ENCODE measurements at places on chromosomes 7 and 10.

DNA sequence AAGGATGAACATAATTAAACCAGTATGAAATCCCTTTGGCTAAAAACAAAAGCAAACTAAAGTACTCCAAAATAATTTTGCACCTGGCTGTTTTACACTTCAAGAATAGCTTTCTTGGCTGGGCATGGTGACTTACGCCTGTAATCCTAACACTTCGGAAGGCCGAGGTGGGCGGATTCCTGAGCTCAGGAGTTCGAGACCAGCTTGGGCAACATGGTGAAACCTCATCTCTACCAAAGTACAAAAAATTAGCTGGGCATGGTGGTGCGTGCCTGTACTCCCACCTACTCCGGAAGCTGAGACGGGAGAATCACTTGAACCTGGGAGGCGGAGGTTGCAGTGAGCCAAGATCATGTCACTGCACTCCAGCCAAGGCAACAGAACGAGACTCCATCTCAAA is 92.2 kb upstream of the AMPH start:
- no peak for DNase-seq

DNA sequence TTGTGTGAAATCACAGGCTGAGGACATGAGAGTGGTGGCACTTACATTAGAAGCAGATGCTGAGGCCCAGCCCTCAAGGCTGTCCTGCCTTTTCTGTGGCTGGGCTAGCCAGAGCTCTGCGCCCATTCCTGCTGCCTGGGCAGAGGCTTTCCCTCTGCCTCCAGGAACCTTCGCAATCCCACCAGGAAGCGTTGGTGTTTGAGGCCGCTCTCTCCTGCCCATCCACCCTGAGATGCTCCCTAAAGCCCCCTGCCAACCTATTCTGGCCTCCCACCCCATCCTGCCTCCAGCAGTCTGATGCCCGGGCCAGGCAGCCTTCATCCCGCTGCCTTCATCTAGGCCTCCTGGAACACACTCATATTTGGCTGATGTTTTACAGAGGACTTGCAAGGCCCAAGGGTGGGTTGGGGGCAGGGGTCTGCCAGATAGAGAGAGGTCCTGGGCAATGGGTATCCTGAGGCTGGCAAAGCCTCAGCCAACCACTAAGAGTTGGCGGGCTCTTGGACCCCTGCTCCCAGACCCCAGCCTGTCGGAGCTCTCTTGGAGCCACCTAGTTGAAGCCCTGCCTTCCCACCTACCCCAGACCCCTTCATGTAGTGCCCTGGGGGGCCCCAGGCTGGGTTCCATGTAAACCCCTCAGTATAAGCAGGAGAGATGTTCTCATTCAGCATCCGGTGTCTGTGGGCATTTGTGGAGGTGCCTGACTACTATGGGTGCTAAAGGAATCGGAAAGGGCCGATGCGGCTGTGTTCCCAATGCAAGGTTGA is 32.7 kb downstream of the LDB3 start:
- no peak for DNase-seq

DNA sequence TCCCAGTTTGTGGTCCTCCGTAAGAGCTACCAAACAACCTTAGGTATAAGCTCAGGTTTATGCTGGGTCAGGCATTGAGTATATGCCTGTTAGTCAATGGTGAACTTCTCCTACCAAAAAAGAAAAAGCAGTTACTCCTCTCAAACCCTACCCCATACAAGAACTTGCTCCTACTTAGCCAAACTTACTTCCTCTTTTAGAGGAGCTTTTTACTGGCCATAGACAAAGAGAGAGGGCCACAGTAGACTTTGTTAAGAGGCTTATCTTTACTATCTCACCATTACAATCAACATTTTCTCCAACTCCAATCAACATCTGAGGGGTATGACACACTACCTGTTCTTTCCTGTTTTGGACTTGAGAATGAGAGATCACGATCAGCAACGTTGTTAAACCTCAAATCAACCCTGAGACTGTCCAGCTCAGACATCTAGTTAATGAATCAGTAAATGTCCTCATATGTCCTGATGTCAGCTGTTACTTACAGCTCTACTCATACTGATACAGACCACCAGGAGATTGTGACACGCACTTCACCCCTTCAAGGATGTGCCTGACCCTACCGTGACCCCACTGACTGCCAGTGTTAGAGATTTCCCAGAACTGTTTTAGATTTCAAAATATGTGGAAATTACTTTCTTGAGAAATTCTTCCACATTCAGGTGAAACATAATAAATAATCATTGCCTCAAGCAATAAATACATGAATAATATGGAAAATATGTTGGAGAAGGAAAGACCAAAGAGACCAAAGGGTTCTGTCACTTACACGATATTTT is 18.4 kb upstream of the CCDC71L start:
- DNase-seq, result no peak

GRCh38 chr10:85902051-85902450 is 464.5 kb downstream of the GRID1 start:
- no peak for DNase-seq

- no peak for DNase-seq
Measured at GRCh38 chr7:93651603-93652159, 77.2 kb upstream of the CALCR start.

DNA sequence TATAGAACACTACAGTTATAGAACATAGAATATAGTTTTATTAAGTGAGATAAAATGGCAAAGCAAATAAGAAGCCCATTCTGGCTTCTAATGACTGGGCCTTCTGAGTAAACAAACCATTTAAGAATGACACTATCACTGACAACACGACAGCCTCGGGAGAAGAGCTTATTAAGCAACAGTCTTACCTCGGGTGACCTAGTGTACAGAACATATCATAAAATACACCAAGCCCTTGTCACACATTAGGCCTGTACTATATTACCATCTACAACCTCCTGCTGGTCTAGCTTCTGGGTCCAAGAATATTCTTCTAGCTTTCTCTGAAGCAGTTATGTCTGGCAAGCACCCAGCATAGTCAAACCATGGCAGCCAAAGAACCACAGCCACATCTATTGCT is 32.0 kb downstream of the CCDC186 start:
- no peak for DNase-seq

- DNase-seq, result no peak
Measured at GRCh38 chr10:133209641-133210040, 20.4 kb upstream of the UTF1 start.

GRCh38 chr7:25385506-25386136 is 157.3 kb upstream of the NPVF start:
- no peak for DNase-seq

DNA sequence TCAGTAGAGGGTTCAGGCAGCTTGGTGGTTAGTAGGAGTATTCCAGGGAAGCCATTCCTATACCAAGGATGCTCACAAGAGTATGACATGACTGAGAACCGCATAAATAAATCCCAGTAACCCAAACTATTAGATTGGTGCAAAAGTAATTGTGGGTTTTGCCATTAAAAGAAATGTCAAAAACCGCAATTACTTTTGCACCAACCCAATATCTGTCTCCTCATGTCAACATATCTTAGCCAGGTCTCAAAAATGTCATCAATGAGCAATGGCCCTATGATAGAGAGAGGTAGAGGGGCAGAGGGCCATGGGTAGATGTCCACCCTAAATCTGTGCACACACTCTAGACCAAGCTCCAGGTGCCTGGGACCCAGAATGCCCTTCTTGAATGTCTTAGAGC is 23.6 kb downstream of the NEUROD6 start:
- DNase-seq, result no peak

- DNase-seq, result no peak
Measured at GRCh38 chr10:130416334-130417150, 280.4 kb downstream of the GLRX3 start.

DNA sequence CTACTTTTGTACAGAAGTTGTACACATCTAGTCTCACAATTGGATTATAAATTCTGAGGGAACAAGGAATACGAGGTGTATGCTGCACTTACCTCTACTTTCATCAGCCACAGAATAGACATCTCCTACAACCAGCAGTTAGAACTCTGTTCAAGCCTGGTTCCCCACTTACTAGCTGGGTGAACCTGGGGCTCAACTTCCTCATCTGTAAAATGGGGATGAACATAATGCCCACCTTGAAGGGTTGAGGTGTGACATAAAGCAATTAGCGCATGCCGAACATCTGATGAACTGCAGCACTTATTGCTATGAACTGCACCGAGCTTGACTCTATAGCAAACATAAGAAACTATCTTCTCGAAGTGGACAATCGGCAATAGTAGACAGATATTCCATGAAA is 25.3 kb downstream of the XPNPEP1 start:
- DNase-seq, result no peak

DNA sequence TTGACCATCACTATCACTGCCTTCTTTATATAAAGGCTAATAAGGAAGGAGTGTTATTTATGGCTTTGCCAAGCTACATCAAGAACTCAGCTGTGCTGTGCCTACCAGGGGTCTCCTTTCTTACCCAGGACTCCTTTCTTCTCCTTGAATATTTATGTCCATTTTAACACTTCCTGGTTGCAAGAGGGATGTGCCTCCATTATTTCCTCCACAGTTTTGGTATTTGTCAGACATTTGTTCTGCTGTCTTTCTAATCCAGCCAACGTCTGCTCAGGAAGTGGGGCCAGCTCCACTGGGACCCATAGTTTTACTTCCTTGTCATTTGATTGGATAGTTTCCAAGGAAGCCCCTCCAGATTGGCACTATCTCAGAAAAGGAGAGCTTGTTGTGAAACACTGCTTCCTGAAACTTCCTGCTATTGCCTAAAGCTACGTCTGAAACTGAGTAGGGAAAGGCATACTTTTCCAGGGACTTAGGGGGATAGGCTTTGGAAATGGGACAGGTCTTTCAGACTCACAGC is 6.6 kb upstream of the STRIP2 start:
- no peak for DNase-seq

DNA sequence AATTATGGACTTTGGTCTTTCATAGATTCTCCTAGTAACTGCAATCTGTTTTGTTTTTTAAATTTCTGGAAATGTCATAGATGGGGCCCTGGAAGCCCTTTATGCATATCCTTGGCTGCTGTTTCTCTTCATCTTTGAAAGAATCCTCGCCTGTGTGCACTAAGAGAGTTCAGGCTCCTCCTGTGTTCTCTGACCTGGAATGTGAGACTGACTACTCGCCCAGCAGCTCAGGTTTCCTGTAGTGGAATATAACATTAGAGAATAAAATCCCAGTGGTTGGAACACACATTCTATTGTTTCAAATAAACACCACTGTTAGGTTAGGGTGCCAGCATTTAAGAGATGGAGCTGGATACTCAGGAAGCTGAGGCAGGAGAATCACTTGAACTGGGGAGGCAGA is 56.3 kb downstream of the WDFY4 start:
- DNase-seq, result no peak

GRCh38 chr7:1541431-1542162 is 11.1 kb downstream of the MAFK start:
- DNase-seq, result no peak

- DNase-seq, result no peak
Measured at GRCh38 chr10:34666008-34666704, 148.9 kb downstream of the PARD3 start.

DNA sequence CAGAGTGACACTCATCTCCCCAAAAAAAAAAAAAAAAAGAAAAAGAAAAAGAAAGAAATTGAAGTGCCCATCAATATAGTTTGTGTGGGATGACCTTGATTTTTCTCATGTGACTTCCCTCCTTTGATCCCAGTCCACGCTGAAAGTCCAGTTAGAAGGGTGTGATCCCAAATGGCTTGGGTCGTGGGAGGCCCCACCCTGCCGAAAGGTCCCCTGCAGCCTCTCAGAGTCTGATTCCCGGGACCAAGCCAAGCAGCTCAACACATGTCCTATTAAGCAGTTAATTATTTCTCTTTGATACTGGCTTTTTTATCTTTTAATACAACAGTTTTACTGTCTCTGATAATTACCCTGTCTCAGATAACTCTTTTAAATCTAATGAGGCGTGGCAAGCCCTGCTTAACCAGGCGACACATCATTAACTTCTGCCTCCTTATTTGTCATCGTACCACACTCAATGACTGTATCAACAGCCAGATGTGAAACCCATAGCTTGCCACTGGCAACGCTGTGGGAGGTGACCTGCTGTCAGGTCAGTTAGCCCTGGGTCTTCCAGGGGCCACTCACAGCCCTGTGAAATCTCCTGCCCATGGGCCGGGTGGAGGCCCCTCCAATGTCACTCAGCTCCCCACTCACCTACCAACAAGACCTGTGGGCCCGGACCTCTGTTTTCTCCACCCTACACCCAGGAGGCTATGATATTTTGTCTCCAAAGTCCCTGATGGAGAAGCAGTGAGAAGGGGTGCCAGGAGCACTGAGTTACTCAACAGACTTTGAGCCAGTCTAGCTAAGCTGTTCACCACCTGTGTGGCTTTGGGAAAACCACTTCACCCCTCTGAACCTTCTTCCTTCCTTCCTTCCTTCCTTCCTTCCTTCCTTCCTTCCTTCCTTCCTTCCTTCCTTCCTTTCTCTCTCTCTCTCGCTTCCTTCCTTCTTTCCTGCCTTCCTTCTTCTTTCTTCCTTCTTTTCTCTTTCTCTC is 110.0 kb upstream of the SFMBT2 start:
- DNase-seq, result no peak

DNA sequence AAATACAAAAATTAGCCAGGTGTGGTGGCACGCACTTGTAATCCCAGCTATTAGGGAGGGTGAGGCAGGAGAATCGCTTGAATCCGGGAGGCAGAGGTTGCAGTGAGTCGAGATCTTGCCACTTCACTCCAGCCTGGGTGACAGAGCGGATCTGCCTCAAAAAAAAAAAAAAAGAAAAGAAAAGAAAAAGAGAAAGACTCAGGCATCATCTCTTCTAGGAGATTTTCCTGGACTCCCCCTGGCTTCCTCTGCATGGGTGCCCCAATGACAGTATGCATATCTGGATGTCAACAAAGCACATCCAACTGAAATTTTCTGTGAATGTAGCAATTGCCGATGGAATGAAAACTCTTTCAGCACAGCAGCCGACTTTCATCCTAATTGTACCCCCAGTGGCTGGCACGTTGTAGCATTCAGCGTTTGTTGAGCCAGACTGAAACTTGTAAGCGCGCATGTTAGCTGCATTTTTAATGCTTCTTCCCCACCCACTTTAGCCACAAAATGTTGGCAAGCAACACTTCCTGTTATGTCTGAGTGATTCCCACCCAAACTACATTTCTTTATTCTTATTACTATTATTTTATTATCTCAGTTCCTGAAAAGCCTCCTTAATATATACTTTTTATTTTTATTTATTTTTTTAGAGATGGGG is 70.2 kb downstream of the PRTFDC1 start:
- DNase-seq, result no peak

DNA sequence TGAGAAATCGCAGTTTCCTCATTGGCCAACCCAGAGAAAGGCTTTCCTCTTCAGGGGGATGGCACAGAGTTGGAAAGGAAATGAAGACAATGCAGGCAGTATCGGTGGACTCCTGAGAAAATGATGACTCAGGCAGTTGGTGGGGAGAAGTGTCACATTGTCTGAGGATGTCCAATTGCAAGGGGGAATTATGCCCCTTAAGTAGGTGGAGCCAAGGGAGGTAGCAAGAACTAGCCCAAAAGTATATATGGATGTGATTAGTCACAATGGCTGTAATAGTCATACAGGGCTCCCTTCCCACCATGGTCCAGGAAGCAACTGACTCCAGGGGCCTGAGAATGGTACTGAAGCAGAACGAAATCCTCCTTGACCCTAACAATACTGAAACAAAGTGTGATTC is 58.3 kb upstream of the EGFR start:
- no peak for DNase-seq

Measured in hematopoietic multipotent progenitor cell treated with erythropoietin and hydrocortisone succinate and interleukin-3 and kit ligand, for 15 days (in vitro differentiated cells).